ENCODE measurements at places on chromosomes 3 and 15.

- no peak for DNase-seq
Measured at GRCh38 chr3:31622636-31623288, 90.0 kb downstream of the STT3B start.

GRCh38 chr3:60079076-60079475 is 1029.3 kb upstream of the CFAP20DC start:
- no peak for DNase-seq

DNA sequence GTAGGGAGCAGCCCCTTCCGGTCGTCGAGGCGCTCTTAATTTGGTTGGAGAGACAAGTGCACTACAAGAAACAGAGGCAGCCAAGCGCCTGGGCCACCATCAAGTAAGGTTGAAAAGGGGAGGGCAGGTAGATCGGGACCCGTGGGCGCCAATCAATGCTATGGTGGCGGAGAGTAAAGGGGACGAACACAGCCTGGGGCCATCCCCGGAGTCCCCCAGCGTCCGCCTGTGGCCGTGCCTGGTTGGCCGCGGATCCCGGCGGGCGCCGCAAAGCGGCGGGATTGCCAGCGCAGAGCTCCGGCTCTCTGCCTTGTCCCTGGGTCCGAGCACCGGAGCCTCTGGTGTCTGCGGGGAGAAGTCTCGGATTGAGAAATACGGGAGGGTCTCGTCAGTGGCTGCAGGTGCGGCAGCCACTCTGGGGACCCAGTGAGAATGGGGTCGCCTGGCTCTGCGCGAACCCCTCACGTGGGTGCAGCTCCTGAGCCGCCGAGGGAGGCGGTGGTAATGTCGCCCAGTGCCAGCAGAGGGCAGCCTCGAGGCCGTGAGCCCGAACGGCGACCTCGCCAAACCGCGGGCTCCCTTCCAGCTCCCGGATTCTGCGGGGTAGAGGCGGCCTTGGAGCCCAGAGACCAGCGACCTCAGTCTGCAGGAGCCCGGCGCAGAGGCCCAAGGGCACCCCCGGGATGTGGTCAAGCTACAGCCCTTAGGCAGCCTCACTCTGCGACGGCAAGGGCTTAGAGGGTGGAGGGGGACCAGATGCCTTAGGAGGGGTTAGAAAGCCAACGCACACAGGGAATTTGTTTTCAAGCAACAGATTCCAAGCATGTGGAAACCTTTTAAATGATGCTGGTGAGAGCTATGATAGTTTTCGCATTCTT is 10.8 kb downstream of the FOXL2 start:
- peak; percentile 90 for DNase-seq

GRCh38 chr3:51501833-51502561 is 2.2 kb upstream of the DCAF1 start:
- peak; percentile 88 for DNase-seq

DNA sequence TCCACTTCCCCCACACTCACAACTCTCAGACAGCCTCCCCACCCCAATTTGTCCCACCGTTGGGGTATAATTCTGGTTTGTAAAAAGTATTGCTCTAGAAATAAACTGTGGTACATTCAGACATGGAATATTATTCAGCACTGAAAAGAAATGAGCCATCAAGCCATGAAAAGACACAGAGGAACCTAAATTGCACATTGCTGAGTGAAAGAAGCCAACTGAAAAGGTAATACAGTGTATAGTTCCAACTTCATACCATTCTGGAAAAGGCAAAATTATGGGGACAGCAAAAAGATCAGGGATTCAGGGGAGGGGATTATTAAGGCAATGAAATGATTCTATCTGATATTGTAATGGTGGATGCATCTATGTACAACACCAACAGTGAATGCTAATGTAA is 10.5 kb downstream of the ANXA2 start:
- DNase-seq, result no peak

- peak; percentile 88 for DNase-seq
Measured at GRCh38 chr3:126180477-126181397, at the start of gene ALDH1L1. Gene ALDH1L1, minus strand, starts transcription at chr3:126180586. Its CDS starts 19,607 bp downstream, at chr3:126160979.

DNA sequence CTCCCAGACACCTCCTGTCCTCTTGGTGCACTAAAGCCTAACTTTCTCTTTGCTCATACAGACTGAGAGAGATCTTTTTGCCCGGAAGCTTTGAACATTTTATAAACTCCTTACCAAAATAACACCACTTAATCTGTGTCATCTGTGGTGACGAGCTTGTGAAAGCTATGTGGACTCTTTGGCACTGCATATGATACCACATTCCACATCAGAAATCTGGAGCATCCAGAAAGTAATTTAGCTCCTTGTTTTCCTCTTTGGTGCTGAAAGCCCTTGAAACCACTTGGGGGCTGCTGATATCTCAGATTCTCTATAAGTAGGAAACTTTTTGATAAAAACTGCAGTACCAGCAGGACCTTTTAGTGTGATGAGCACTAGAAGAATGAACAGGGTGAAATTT is 128.3 kb downstream of the ALCAM start:
- DNase-seq, result no peak

DNA sequence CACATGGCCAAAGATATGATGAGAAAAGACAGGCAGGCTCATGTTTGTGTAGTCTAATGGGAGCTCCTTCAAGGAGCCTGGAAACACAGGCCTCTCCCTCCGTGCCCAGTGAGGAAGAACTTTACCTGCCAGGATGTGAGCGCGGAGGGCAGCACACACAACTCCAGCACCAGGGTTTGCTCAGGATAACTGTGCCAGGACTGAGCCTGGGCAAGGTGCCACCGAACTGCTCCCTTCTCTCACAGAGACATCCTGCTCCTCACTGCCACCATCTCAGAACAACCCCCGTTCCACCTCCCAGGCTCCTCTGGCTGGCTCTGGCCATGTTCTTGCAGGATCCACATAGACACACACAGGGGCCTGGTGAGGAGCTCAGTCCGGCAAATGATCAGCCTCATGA is 87.4 kb downstream of the NUP210 start:
- no peak for DNase-seq

- DNase-seq, result no peak
Measured at GRCh38 chr15:37142371-37142770, 42.0 kb upstream of the MEIS2 start.

DNA sequence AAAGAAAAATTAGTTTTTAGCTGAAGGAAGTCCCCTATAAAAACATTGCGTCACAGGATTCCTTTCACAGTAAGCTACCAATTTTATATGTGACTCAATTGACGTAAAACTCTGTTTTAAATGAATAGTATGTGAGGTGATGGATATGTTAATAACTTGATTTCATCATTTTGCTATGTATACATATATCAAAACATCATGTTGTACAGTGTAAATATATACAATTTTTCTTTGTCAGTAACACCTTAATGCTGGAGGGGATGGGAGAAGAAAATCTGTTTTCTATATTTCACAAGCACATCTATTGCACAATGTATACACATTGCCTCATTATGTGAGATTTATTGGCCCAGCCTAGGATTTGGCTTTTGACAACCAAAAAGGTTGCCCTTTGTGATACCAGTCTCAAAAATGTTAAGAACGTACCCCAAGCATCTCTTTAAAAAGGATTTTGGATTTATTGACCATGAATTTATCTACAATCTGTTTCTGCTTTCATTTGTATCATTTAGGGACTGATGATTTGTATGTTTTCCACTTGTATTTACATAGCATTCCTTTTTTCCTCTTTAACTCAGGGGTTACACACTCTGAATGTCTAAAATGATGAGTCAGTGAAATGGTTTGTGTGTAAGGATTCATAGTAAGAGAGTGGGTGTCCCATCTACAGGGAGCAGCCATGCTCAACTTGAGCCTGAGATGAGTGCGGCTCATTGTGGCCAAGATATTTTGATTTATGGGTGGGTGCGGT is 62.6 kb downstream of the CRTC3 start:
- DNase-seq, result no peak

GRCh38 chr15:75095594-75095993 is 72.2 kb downstream of the PPCDC start:
- no peak for DNase-seq

GRCh38 chr3:43001094-43001553 is 22.0 kb downstream of the GASK1A start:
- peak; percentile 88 for DNase-seq

- peak; percentile 78 for DNase-seq
Measured at GRCh38 chr3:14791343-14791945, 27.3 kb upstream of the FGD5 start.

GRCh38 chr3:191350396-191351090 is 20.2 kb upstream of the UTS2B start:
- no peak for DNase-seq

- no peak for DNase-seq
Measured at GRCh38 chr3:171695426-171695825, 114.9 kb downstream of the PLD1 start.

- no peak for DNase-seq
Measured at GRCh38 chr15:71202712-71203111, 87.4 kb downstream of the THSD4 start.

- DNase-seq, result no peak
Measured at GRCh38 chr15:79329171-79329611, 18.3 kb downstream of the TMED3 start.

GRCh38 chr3:78497021-78497420 is 1270.8 kb downstream of the ROBO1 start:
- DNase-seq, result no peak

GRCh38 chr15:92205255-92205739 is 188.4 kb upstream of the ST8SIA2 start:
- no peak for DNase-seq

- DNase-seq, result no peak
Measured at GRCh38 chr15:54582863-54583643, 604.8 kb downstream of the UNC13C start.

GRCh38 chr3:42839616-42840015 is 30.4 kb downstream of the ACKR2 start:
- no peak for DNase-seq

DNA sequence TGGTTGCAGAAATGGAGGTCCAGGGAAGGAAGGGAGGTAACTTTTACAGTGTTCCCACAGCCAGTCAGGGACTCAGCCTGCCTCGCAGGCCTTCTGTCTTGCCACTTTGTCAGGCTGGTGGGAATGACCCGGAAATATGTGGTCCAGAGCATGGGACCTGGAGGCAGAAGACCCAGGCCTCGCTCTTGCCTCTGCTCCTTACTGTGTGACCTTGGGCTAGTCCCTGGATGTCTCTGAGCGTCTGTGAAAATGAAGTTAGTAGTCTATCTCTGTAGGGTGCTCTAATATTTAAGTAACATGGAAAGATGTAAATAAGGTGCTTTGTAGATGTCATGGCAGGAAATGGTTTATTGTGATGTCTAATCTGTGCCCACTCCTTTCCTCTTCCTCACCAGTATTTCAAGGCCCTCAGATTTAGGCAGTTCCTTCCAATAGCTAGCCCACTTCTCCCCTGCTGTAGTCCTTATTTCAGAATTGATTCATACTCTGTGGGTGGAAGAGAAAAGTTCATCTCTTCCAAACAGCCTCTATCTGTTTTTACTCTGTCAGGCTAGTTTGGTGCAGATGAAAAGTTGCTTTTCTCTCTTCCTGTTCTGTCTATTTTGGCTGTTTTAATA is 9.1 kb downstream of the CORO2B start:
- no peak for DNase-seq

- DNase-seq, result no peak
Measured at GRCh38 chr15:71391421-71392088, 276.3 kb downstream of the THSD4 start.

DNA sequence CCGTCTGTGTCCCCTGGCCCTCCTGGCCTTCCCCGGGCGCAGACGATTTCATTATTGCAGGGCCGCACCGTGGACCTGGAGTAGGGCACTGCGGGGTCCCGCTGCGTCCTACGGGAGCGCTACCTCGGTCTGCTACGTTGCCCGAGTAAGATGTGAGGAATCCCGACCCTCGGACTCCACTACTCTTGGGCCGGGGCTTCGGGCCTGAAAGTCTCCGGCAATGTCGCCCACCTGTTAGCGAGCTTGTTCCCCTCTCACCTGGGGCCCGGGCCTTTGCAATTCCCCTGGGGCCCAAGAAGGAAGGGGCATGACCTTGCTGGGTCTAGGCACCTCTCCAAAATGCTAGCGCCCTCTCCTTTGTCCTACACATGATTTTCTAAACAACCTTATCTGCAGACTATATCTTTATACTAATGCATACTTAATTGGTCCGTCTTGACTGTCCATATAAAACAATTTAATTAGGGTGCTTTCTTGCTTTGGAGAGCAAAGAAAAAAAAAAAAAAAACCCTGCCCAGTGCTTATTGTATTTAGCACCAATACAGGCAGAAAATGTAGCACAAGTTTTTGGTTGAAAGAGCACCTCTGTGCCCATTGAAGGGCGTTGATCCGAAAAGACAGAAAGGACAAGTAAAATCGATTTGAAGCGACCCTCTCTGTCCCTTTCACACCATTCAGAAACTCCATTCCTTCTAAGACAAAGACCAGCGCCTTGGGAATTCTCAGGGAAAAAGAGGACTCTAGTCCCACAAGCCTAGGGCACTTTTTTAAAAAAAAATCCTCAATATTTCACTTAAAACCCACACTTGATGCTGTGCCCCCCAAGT is 7.0 kb upstream of the NR2F2 start:
- DNase-seq, result no peak

- DNase-seq, result no peak
Measured at GRCh38 chr15:61644550-61644949, 415.4 kb upstream of the RORA start.

DNA sequence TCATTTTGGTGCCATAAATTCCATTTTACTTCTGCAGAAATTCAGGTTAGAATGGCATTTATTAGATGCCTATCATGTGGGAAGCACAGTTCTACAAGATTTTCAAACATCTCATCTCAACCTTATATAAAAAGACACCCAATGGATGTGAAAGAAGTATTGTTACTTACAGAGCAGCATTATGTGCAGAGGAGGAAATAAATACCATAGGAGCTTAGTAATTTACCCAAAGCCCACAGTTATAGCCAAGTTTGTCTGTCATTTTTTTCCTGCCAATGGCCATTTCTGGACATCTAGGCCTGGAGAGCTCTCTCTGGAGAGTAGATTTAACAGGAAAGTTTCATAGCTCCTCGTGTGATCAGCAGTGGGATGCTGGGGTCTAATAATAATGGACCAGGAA is 659.4 kb upstream of the NAALADL2 start:
- no peak for DNase-seq

DNA sequence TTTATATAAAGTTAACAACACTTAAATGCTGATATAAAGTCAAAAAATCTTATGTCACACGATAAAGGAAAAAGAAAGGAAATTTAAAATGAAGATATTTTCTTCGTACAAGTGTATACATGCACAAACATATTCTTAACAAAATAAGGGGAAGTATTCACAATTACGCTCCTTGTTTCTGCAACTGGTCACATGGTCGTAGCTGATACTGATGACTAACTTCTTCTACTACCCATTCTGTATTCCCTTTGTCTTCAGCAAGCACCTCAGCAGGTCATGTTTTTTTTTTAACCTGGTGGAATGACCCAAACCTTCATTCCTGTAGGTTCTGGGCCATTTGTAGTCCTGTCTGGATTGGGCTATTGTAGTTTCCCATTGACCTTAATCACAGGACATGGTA is 30.0 kb upstream of the CMTM8 start:
- DNase-seq, result no peak

Measured in Right ventricle myocardium superior (tissue), 1 donor.